ENCODE measurements at places on chromosomes 5 and 9.

GRCh38 chr9:12853051-12853450, 78.2 kb downstream of the LURAP1L start:
- no peak for DNase-seq

GRCh38 chr9:136831720-136832104, 10.6 kb upstream of the AJM1 start:
- no peak for DNase-seq

DNA sequence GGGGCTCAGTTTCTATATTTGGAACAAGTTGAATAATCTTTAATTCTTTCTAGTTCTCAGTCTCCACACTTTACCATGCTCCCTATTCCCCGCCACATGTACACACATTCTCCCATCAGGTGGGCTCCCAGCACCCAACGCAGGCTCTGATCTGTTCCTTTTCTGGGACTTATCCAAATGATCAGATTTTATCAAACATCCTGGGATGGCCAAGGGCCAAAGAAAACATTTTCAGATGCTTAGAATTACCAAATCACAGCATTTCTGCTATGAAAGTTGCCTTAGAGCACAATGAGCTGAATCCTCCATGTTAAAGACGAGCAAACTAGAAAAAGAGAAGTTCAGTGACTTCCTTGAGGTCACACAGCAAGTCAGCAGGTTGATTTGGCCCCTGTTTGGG, 153.4 kb downstream of the SEC61B start:
- no peak for DNase-seq

DNA sequence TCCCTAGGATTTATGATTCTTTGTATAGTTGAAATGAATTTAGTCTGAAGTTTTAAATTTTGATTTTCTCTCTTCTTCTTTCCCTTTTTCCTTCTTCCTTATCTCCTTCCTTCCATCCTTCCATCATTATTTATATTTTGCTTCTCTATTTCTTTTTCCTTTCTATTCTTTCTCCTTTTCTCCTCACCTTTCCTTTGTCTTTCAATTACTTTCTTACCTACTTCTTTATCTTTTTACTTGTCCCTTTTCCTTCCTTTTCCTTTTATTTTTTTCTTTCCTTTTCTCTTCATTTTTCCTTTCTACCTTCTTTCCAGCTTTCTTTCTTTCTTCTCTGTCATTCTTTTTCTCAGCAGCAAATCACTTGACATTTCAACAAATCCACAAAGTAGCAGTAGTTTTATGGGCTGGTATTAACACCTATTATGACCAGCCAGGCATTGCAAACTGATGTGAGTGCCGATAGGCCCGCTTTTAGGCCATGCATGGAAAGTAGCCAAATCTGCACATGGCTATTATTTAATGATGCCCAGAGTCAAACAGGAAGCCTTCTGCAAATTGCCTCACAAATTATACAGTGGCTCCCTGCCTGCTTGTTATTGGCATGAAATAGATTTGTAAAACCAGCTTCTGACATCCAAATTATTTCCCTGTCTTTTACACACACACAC, 37.1 kb upstream of the NR3C1 start:
- DNase-seq = no peak
